Cardiac atrium fibroblast (primary cell): ENCODE measurements at places on chromosomes 7 and 10. TPM values are rescaled to one million over a fixed set of nuclear protein-coding genes. Genes with fewer than 3 reads are reported as not detected.

GIMAP4 gene
- total RNA-seq: 1.8 and 3.7 TPM in 2 replicates

SERPINE1 gene
- 2,658 and 2,684 TPM in 2 replicates for total RNA-seq

PITRM1 gene
- total RNA-seq: 60.8 and 66.6 TPM in 2 replicates

NRAP gene
- total RNA-seq: not detected in 2 replicates

OPN4 gene
- total RNA-seq: not detected in 2 replicates

TSPAN15 gene
- total RNA-seq: 6.0 and 7.4 TPM in 2 replicates

BRAF gene
- total RNA-seq: 7.8 and 10.7 TPM in 2 replicates

IDI2 gene
- total RNA-seq: not detected in 2 replicates

HNRNPA2B1 gene
- total RNA-seq: 84.7 and 92.0 TPM in 2 replicates
